Stimulated activated CD4-positive, alpha-beta T cell treated with anti-CD3 and anti-CD28 coated beads, TNF-alpha, amount 100 ng/mL, for 1 hour (primary cell): ENCODE measurements at places on chromosomes 7 and 10.

DNA sequence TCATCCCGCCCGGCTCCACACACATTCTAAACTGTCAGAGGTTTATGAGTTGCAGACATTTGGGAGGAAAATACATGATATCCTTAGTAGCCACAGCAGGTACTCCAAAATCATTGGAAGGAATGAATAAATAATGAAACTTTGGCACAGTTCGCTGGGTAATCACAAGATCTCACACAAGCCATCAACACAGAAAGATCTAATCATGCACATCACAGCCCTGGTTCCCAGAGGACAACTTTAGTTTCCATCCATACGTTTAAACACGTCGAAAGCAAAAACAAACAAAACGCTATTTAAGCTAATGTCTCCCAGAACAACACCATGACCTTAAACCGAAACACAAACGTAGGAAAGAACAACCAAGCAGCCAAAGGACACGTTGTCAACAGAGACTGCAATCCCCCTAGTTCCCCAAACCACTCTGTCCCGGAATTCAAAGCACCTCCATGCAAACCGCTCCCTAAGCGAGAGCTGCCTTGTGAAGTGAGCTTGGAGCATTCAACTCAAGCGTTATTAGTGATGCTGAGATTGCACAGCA, 12.3 kb downstream of the SVIL start:
- DNase-seq: no peak

DNA sequence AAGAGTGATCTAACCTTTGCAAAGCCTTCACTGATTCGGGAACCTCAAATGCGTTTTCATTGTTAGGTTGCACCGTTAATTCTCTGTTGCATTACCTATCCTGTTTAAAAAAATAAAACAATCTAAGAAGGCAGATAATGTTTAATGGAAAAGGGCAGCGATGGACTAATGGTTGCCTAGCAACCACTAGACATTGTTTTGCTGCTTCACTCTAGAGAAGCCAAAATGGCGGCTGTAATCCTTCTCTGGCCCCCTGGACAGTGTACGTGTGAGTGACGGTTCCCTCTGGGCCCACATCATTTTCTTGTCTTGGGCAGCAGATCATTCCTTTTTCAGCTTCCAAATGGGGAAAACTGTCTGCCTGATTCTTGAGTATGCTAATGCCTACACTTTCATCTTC, 43.3 kb downstream of the FAM204A start:
- DNase-seq: no peak

DNA sequence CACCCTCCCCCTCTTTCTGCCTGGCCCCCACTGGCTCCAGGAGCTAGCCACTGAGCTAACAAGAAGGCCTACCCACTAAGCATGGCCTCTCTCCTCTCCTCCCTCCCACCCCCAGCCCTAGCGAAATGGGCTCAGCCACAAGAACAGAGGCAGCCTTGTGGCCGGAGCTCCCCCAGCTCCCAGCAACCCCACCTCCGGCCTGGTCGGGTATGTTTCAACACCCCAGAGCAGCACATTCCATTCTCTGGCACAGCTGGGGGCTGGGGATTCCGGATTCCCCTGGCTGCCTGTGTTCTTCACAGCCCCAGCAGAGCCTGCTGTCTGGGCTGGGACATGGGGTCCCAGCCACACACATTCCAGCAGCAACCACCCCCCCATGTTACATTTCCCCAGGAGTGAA, 9.0 kb downstream of the SFRP5 start:
- DNase-seq: no peak

DNA sequence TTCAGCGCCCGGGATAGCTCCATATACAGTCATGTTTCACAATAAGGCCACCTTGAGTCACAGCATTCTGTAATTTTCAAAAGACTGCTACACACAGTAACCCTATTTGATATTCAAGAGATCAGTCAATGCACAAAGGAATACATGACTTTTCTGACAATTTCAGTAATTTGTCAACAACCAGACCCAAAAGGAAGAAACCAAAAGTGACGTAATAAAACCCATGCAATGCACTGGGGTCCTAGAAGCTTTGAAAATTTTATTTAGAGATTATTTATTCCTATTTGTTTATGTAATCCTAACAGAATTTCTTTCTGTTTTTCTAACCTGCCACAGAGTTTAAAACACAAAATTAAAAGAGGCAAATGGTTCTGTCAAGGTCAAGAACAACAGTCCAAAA, 421.2 kb downstream of the DPP6 start:
- DNase-seq: no peak

- no peak for DNase-seq
These were observed 62.3 kb upstream of the LBX1 start for GRCh38 chr10:101291331-101292193.

GRCh38 chr10:76001461-76001860, 570.0 kb downstream of the LRMDA start:
- DNase-seq: no peak

- no peak for DNase-seq
These were observed 83.7 kb downstream of the DIP2C start for GRCh38 chr10:605632-606325.

- DNase-seq: no peak
These were observed 247.0 kb downstream of the SNX10 start for GRCh38 chr7:26538689-26539088.

- DNase-seq: no peak
These were observed 185.7 kb downstream of the TAX1BP1 start for GRCh38 chr7:27925573-27926201.

GRCh38 chr10:116615199-116615776, 5.5 kb upstream of the PNLIPRP2 start:
- no peak for DNase-seq

- no peak for DNase-seq
These were observed 24.4 kb downstream of the SKIDA1 start for GRCh38 chr10:21501091-21501490.

- DNase-seq: no peak
These were observed 36.4 kb downstream of the CDH23 start for GRCh38 chr10:71432956-71433767.

DNA sequence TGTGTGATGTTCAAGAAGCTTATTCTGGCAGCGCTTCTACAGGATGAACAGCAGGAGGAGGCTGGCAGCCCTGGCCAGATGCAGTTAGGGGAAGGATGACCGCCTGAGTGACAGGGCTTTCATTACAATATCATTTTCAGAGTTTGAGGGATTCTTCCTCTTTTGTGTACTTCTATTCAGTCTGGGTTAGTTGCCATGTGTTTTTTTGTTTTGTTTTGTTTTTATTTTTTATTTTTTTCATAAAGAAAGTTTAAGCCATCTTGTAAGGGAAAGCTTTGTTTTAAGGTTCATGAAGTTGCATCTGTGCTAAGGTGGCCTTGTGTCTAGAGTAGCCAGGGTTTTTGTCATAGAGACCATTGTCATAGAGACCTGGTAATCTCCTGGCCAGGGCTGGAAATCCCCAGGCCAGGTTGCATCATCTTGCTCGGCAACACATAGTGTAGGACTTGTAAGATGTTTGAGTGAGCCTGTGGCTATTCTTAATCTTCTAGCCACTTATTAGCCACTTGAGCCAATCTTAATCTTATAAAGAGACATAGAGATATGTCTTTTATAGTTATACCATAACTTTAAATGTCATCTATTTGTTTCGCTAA, 230.5 kb upstream of the TMEM229A start:
- DNase-seq: no peak

DNA sequence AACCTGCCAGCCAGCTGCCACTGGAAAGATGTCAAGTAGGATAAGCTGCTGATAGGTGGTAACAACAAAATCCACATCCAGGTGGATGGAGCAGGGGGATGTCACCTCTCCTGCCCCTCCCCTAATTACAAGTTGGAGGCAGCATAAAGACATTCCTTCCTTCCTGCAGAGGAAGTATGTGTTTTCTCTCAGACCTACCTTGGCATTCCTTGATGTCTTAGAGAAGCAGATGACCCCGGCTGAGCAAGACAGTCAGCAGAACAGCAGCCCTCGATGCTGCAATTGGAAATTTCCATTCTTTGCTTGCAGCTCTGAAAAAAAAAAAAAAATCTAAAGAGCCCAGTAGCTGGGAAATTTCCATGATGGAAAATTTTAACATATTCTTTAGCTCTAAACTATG, 137.5 kb upstream of the MKLN1 start:
- DNase-seq: no peak

GRCh38 chr7:37820708-37821468, 27.5 kb upstream of the NME8 start:
- no peak for DNase-seq

- no peak for DNase-seq
These were observed 109.3 kb downstream of the GATA3 start for GRCh38 chr10:8163824-8164223.

DNA sequence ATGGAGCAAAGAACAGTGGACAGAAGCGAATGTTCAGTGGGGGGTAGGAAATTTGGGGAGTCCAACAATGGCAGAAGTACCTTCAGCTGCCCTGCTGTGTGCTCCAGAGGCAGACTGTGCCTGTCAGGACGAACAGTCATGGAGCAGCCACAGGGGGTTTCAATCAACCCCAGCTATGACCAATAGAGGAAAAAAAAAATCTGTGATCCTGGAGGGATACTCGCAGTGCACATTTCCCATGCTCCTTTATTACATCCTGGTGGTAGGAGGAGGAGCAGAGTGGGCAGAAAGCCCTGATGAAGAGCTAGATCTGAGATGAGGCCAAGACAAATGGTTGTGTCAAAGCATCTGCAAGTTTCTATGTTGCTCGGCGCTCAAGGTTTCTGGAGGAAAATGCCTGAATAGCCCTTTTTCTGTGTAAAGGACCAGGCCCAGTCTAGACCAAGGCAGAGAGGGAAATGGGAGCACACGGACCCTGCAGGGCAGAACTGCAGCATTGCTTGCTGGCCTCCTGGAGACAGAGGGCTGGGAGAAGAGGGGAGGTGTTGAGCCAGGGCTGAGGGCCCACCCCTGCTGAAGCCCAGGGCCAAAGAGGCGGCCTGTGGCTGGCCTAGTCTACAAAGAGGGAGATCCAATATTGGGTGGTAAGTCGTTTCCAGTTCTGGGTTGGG, 201.5 kb downstream of the GRID1 start:
- no peak for DNase-seq

- no peak for DNase-seq
These were observed 196.4 kb upstream of the POM121L12 start for GRCh38 chr7:52838981-52839411.

GRCh38 chr7:89073776-89074175, 278.2 kb upstream of the TEX47 start:
- no peak for DNase-seq

- no peak for DNase-seq
These were observed 12.9 kb upstream of the DENND2A start for GRCh38 chr7:140653319-140654108.

DNA sequence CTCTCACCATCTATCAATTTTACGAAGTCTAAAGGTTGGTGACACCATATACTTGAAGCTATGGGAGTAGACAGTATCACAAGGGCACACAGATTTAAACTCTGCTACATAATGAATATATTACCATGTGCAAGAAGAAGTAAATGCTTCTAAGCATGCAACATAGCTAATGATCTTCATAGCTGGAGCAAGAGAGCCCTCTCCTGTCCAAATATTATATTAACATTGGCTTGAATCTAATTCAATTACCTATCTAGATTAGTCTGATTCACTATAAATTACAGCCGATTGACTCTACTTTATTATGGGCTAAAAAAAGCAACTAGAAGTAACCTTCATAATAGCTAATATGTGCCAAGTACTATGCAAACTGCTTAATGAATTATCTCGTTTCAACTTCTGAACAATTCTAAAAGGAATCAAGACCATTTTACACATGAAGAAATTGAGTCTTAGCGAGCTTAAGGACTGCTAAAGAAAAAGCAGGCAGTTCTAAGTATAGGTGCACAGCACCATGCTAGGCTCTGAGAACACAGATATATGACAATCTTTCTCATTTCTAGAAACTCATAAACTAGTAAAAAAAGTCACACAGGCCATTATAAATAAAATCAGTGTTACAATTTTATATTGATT, 21.9 kb downstream of the FRA10AC1 start:
- DNase-seq: no peak

DNA sequence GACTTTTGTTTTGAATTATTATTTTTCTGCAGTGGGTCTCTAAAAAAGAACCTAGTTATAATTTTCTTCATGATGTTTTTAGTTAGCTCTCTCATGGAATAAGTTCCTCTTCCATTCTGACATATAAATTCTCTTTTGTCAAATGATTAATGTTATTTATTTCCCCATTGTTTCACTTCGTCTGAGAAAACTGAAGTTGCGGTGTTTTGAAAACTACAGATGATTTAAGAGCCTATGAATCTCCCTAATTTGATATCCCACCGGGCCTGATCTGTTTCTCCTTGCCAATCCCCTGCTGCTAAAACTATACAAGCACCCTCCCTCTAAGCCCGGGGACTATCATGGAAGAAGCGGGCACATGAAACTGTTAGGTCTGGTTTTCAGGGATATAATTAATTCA, 41.4 kb downstream of the HTR7 start:
- DNase-seq: no peak

- no peak for DNase-seq
These were observed 52.3 kb upstream of the ANTXRL start for GRCh38 chr10:46234431-46235060.

- DNase-seq: no peak
These were observed 3.3 kb downstream of the FBXO24 start for GRCh38 chr7:100589341-100589947.

- no peak for DNase-seq
These were observed 184.3 kb upstream of the CTBP2 start for GRCh38 chr10:125344573-125345171.

- DNase-seq: no peak
These were observed 492 bp upstream of the VCL start for GRCh38 chr10:73997461-73997786.

- no peak for DNase-seq
These were observed 131.0 kb upstream of the AOAH start for GRCh38 chr7:36855330-36855729.

DNA sequence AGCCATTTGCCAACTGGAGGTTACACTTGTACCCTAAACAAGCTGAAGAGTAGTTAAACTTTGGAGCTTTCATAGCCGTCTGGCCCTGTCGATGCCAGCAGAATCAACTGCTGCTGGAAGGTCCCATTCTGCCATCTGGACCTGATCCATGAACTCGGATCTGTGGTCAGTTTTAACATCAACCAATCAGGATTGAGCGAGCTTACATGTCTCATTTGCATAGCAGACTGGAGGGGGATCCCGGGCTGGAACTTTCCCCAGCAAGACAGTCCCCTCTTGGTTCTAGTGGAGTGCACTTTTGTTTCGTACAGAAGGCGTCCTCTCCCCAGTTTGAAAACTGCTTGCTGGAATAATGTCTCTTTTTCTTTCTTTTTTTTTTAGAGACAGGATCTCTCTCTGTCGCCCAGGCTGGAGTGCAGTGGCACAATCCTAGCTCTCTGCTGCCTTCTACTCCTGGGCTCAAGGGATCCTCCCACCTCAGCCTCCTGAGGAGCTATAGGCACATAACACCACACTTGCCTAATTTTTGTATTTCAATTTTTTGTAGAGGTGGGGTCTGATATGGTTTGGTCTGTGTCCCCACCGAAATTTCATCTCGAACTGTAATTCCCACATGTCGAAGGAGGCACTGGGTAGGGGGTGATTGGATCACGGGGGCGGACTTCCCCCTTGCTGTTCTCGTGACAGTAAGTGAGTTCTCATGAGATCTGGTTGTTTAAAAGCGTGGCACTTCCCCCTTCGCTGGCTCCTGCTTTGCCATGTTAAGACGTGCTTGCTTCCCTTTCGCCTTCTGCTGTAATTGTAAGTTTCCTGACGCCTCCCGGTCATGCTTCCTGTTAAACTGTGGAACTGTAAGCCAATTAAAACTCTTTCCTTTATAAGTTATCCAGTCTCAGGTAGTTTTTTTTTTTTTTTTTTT, 42.8 kb upstream of the SEPHS1 start:
- no peak for DNase-seq
